ENCODE measurements at places on chromosomes 7 and 10.

DNA sequence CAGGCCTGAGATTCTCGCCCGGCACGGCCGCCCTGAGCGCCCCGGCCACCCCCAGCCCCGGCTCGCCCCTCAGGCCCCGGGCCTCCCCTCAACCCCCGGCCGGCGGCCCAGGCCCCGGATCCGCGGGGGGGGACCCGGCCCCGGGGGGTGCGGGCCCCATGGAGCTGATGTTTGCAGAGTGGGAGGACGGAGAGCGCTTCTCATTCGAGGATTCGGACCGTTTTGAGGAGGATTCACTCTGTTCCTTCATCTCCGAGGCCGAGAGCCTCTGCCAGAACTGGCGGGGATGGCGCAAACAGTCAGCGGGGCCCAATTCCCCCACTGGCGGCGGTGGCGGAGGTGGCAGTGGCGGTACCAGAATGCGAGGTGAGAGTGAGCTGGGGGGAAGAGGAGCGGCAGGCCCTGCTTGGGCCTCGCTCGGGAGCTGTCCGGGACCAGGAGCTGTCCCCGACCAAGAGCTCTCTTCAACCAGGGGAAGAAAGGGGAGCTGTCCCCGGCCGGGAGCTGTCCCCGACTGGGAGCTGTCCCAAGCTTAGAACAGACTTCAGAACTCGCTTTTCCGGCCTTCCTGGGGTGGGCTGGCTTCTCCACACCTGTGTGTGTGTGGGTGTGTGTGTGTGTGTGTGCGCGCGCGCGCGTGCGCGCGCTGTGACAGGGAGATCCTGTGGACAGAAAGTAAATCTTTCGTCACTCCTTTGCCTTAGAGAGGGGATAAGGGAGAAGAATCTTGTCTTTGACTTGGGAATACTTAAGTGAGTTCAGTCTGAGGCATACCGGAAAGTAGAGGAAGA, 510 bp downstream of the ZSWIM8 start:
- DNase-seq: peak; percentile 71

GRCh38 chr10:55668326-55668922, 692.6 kb downstream of the ZWINT start:
- DNase-seq: no peak

DNA sequence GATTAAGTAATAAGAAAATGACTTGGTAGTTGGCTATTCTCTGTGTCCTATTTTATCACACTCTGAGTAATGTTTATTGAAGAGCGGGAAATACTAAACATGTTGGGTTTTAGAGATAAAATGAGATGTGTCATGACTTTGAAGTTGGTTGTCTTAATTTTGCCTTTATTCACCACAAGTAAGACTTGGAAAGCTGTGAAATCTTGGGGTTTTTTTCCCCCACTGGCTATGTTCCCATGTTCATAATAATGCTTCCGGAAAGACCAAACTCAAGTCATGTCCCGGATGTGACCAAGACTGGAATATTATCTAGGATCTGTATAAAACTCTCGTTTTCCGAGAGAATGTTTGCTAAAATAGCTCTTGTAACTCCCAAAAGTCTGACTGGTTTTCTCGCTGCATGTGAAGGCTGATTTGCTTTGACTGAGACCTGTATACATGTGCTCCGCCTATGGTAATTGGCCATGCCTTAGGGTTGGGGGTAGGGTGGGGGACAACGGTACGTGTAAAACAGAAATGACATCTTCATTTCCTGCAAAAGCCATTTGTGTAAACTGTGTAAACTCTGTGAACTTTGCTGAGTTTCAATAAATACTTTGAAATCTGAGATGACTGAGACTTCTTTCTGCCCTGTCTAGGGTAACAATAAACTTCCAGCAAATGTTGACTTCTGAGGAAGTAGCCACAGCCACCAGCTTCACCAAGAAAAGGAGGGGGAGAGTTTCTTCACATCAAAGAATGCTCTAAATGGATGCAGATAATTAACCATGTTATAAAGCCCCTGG, 169.6 kb downstream of the ZNF365 start:
- DNase-seq: no peak

DNA sequence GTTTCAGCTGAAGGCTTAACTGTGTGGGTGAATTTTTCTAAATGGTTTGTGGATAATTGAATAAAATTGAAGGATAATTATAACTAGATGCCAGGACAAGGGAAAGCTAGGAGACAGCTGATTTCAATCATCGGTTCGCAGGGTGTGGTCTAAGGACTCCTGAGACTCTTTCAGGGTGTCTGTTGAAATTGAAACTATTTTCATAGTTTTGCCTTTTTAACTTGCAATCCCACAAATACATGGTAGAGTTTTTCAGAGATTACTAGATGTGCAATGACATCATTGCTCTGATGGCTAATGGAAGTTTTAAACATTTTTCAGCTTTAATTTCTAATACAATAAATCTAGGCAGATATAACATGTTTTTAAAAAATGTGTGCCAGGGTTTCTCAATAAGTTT, 18.5 kb downstream of the TRUB1 start:
- no peak for DNase-seq
